ENCODE measurements at places on chromosomes 2 and 18.

- DNase-seq, result no peak
These were observed 942 bp upstream of the ZNF236 start for GRCh38 chr18:76821356-76821874.

GRCh38 chr2:218395456-218395825 is 4.2 kb upstream of the CTDSP1 start:
- DNase-seq, result no peak

DNA sequence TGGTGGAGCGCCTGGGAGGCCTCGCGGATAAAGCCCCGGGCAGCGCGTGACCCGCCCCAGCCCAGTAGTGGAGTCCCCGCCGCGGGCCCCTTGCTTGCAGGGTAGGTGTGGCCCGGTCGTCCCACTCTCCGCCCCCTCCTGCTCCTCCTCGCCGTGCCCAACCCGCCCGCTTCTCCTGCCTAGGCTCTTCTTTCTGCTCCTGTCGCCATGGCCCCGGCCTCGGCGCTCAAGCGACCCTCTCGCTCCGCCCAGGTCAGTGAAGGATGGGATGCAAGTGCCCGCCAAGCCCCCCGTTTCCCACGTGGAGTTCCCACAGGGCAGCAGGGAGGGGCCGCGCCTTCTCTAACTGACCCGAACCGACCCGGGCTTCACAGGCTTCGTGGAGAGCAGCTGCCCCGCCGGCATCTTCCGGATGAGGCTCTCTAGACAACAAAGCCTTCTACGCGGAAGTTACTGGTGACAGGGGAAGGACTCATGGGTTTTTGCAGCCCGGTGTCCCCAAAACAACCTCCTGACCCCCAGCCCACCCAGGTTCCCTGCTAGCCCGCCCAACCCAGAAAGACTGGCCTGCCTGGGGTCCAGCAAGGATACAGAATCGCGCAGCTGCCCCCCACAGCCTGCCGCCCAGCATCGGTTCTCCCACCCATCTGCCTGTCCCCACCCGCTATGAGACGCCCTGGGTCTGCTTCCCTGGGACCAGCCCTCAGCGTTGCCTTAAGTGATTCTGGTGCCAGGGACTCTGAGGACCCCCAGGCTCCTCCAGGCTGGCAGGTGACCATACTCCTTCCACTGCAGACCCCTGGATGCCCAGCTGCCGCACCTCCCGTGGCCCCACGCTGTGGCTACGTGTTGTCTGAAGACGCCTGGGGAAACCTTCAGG is 32.8 kb downstream of the TTC32 start:
- DNase-seq, result no peak

DNA sequence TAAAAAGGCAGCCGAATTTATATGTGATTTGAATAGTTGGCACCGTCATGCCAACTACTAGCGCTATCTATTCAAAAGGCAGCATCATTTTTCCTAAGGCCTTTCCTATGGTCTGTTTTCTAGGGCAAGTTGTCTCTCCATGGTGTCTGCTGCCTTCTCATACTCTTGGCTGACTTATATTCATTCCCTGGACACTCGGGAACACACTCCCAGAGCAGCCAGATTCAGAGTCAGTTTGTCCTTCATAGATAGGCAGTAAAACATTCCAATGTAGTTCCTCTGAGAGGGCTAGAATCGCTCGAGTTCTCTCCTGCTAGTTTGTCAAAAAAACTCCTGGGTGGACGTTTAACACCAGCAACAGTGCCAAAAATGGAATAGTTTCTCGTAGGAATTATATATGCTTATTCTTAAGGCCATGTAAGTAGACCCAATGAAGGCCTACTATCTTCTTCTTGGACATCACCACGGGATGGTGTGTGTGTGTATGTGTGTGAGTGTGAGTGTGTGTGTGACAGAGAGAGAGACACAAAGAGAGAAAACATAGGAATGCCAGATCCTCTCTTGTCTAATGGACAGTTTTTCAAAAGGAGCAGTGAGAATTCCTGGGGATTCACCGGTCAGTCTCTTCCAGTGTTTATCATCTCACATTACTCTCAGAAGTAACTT is 129.3 kb upstream of the CTAGE1 start:
- DNase-seq, result no peak

DNA sequence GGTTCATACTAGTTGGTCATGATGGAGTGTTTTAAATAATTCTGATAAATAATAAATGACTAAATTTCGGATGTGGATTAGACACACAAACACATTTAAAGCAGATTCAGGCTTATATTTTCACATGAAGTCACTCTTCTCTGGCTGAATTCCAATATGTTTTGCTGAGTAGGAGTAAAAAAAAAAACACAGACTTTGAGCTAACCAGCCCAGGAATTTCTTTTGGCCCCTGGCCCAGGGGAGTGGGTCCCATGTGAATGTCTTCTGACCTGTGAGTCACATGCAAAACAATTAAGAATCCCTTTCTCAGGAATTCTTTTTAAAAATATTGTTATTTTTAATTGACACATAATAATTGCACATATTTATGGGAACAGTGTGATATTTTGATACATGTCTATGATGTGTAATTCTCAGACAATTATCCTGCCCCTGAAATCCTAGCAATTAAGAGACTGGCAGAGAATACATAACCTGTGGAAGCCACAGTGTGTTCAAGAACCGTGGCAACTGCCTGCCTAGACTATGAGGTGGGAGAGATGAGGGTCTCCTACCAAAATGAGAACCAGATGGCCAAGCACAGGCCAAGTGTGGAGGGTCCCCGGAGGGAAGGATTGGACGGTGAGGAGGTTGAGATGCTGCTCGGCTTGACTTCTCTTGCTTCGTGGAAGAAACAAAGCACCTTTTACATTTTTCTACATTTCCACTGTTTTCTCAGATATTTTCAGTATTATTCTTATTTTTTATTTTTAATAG is 236.4 kb downstream of the PIEZO2 start:
- DNase-seq, result no peak

DNA sequence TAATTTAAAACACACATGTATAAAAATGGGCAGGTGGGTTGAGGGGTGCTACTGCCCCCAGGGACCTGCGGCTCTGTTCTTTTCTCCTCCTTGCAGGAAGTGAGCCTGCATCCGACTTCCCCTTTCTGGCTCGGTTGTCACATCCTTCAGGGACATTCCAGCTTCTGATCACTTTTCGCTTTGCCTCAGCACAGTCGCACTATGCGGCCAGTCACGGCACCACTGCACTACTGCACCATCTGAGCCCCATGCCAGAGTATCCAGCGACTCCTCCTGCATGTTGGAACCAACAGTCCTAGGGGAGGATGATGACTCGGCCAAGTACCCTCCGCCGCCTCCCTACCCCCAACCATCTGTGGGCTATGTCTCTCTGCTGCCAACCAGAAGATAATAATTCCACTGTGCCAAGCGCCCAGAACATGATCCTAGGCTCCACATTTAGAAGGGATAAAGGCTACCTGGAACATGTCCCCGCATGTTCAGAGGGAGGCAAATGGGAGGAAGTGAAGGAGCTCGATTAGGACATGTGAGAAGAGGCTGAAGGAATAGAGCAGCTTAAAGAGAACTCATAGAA is 17.6 kb downstream of the CDC42EP3 start:
- DNase-seq, result no peak

DNA sequence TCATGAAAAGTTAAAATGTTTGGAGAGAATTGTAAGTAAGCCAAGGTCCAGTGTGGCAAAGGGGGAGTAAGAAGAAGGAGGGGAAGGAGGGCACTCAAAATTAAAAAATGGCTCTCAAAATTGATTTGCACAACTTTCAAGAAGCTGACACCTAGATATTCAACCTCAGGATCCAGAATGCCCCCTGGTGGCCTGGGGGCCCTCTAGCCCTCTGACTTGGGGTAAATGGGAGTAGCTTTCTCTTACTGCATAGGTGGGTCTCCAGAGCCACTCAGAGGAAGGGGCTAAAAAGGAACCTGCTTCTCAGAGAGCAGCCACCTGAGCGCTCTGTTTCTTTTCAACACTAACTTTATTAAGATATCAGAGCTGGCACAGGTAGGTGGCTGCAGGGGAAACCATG is 968.5 kb downstream of the BCL11A start:
- no peak for DNase-seq

- no peak for DNase-seq
These were observed 326.8 kb downstream of the PIK3C3 start for GRCh38 chr18:42281851-42282250.

GRCh38 chr2:73291093-73291460 is 2.3 kb downstream of the EGR4 start:
- peak; percentile 16 for DNase-seq

DNA sequence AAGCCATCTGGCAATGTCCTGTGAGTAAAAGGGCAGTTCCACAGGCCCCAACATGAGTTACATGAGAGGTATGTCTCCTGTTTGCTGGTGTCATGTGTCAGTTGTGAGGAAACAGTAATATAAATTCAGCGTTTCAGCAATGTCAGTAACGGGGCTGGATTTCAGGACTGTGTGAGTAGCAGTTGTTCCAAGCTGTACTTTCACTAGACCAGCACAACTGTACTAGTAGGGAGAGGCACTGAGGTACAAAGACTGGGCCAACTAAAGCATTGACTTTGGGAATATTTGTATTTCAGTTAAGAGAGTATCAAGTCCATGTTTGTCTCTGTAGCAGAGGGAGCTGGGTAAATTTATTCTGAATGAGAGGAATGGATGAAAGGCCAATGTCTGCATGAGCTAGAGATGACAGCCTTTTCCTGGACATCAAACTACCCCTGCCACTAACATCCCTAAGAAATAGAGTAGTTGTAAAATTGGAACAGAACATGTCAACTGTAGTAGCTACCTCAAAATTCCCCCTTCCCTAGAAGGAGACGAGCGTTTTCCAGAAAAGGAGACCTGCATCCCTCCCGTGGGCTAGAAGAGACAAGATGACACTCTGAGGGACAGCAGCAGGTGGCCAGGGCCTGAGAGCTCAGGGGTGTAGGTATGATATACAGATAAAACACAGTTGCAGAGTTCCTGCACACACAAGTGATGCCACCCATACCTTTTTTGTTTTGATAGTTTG is 24.4 kb downstream of the EIF4E2 start:
- no peak for DNase-seq

DNA sequence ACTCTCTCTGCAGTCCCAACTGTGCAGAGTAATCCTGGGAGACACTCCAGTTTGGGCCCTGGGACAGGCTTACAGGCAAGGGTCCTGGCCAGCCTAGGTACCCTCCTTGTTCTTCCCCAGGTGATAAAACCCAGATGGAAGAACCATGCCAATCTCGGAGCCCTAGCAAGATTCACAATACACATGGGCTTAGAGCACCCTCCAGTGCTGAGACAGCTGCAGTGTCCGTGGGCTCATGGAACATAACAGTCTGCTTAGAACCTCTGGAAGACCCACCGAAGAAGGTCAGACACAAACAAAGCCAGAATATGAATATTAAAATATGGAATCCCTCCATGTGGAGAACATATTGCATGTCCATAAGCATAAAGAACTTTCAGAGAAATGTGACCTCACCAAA is 568.1 kb downstream of the KCNJ3 start:
- DNase-seq, result no peak

GRCh38 chr2:112923237-112923966 is 12.4 kb downstream of the IL37 start:
- DNase-seq, result no peak

- no peak for DNase-seq
These were observed 46.8 kb downstream of the RPIA start for GRCh38 chr2:88738271-88738670.

- DNase-seq, result no peak
These were observed 149.3 kb downstream of the EXOC6B start for GRCh38 chr2:72676341-72677025.

- DNase-seq, result no peak
These were observed 106.4 kb downstream of the POLR1A start for GRCh38 chr2:85999061-85999831.

DNA sequence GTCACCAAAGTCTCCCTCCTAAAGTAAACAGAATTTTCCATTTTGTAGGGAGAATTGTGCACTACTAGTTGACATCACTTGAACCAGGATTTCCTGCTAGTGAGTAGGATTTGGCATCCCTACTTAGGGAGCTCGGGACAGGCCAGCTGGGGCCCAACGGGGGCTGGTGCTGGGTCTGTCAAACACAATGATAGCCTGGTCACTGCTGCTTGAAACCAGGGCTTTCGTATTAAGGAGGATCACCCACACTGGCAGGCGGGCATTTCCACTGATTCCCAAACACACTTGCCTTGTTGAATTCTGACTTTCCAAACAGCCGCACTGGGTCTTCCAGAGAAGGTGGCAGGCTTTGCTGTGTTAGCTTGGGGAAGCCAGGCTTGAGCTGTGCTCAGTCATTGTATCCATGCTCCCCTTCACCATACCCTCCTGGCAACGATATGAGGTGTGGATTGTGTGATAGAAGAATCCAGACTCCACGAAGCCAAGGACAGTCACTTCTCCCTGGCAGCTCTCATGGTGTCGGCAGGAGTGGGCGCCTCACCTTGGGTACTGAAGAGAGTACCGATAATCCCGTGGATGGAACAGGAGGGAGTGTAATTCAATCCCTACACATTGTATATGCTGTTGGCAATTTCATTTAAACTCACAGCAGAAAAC is 7.5 kb downstream of the GDF7 start:
- no peak for DNase-seq

GRCh38 chr2:80302314-80303005 is 2.1 kb downstream of the LRRTM1 start:
- no peak for DNase-seq

DNA sequence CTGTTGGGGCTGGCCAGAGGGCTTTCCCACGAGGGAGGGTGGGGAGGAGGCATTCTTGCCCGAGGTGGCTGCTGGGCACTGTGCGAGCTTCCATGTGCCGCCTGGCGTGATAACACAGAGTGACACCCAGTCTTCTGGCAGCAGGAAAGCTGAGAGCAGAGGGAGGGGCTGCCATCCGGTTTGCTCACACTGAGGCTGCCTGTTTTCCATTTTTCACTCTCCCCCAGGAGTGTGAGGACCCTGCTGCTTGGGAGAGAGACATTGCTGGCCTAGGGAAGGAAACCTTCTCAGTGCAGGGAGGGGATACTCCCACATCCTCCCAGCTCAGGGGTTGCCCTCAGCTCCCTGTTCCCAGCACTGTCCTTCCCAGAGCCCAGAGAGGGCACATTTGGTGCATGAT is 73.1 kb downstream of the INHBB start:
- DNase-seq, result no peak

DNA sequence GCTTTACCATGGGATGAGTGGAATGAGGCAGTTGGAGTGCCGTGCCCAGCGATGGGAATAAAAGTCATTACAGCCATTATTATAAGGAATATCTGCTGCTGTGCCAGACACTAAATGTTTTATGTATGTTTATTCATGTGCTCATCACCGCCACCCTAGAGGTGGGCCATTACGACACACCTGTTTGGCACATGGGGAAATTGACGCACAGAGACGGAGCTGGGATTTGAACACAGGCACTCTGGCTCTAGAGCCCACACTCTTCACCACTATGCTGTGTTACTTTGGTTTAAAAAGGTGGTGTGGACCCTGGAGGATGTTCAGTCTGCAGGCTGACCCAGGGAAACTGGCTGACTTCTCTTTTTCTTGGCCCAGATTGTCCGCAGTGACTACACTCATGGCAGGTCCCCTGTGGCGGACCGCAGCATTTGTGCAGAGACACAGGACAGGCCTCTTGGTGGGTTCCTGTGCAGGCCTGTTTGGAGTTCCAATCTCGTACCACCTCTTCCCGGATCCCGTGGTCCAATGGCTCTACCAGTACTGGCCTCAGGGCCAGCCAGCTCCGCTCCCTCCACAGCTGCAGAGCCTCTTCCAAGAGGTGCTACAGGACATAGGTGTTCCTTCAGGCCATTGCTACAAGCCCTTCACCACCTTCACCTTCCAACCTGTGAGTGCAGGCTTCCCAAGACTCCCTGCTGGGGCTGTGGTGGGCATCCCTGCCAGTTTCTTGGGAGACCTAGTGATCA is 1.6 kb downstream of the TMEM177 start:
- no peak for DNase-seq

All from forelimb muscle (tissue), 1 donor.